ENCODE measurements at places on chromosomes 11 and 22.

DNA sequence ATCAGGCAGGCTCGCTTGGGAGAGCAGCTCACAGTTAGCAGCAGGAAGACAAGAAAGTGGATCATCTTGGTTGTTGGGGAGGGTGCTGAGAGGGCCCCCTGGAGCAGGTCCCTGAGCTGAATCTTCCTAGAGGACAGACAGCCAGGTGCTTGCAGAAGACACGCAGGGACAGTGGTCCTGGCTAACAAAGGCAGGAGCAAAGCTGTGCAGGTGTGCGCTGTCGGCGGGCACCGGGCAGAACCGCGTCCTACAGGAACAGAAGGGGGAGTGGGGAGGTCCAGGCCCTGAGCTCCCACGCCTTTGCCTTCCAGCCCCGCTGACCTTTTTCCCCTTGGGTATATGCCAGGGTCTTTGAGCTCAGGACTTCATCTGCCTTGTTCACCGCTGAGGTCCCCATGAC lies 30.1 kb upstream of the PARVB start:
- DNase-seq, result no peak

GRCh38 chr11:17511571-17511970 lies 32.6 kb downstream of the USH1C start:
- no peak for DNase-seq

GRCh38 chr11:43267856-43268580 lies 43.8 kb upstream of the API5 start:
- DNase-seq, result no peak

GRCh38 chr11:43756575-43756974 lies 76.0 kb downstream of the HSD17B12 start:
- no peak for DNase-seq

- no peak for DNase-seq
Measured at GRCh38 chr11:73189315-73189714, 28.8 kb upstream of the P2RY2 start.

- DNase-seq, result no peak
Measured at GRCh38 chr11:66464916-66465315, 1.8 kb upstream of the PELI3 start.

GRCh38 chr11:45942381-45942780 lies 19.9 kb downstream of the LARGE2 start:
- no peak for DNase-seq

GRCh38 chr22:50271519-50271970 lies 1.4 kb upstream of the MAPK11 start:
- peak; percentile 65 for DNase-seq

DNA sequence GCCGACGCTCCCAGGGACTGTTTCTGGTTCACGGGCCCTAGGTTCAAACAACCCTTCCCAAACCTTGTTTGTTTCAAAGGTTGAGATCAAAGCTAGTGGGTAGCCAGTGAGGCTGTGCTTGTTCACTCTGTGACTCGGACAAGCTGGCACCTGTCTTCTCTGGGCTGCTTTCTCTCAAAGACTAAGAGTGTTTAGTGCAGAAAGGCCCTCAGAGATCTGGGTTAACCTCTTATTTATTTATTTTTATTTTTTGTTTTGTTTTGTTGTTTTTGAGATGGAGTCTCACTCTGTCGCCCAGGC lies 13.0 kb upstream of the MALAT1 start:
- no peak for DNase-seq

DNA sequence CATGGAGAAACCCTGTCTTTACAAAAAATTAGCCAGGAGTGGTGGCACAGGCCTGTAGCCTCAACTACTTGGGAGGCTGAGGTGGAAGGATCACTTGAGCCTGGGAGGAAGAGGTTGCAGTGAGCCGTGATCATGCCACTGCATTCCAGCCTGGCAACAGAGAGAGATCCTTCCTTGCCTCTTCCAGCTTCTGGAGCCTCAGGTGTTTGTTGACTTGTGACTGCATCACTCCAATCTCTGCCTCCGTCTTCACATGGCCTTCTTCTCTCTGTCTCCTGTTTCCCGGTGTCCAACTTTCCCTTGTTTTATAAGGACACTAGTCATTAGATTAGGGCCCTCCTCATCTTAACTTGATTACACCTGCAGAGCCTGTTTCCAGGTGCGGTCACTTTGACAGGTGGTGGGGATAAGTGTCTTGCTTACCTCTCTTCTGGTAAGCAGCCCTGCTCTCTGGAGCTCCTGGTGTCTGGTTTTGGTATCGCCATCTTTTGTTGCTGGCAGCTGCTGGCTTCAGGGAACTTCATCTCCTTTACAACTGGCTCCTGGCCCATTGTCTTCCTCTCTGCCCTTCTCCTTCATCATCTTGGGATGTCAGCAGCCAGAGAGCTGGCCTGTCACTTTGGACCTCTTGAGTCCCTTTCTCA lies 8.2 kb upstream of the USP2 start:
- no peak for DNase-seq
